ENCODE measurements at places on chromosomes 1 and 21. TPM values are rescaled to one million over a fixed set of nuclear protein-coding genes. Genes with fewer than 3 reads are reported as not detected.
A peak's percentile ranks its signal among the peaks of the same experiment; 100 is the strongest.

DNA sequence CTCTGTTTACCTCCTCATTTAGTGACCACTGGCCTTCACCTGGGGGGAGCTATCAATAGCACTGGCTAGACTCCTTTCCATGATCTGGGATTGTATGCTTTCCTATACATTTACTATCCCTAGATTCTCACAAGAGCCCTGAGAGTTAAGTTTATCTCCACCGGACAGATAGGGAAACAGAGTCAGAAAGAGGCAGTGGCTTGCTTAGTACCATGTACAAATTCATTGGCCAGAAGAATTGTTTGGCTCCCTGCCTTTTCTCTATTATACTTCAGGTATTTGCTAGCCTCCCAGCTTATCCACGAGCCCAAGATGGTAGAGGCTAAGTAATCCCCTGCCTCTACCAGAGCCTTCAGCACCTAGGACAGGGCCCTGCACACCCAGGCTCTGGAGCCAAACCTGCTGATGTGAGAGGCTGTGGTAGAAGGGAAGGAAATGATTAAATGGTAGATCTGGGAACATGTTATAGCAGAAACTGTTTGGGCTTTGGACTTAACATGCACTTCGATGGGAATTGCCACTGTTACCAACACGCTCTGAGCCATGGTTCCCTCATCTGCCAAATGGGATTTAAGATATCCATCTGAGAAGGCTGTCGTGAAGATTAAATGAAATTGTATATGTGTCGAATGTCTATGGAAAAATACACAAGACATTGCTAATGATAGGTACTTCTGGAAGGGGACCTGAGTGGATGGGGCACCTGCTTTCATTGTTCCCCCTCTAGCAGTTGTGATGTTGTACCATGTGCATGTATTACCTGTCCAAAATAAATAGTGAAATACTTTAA, 3.1 kb upstream of the BLACAT1 start:
- peak; percentile 83 for DNase-seq

GRCh38 chr1:178651742-178652141, 73.3 kb upstream of the RALGPS2 start:
- DNase-seq: no peak

Gene ARHGAP30
- 2.2 TPM for polyA plus RNA-seq

DNA sequence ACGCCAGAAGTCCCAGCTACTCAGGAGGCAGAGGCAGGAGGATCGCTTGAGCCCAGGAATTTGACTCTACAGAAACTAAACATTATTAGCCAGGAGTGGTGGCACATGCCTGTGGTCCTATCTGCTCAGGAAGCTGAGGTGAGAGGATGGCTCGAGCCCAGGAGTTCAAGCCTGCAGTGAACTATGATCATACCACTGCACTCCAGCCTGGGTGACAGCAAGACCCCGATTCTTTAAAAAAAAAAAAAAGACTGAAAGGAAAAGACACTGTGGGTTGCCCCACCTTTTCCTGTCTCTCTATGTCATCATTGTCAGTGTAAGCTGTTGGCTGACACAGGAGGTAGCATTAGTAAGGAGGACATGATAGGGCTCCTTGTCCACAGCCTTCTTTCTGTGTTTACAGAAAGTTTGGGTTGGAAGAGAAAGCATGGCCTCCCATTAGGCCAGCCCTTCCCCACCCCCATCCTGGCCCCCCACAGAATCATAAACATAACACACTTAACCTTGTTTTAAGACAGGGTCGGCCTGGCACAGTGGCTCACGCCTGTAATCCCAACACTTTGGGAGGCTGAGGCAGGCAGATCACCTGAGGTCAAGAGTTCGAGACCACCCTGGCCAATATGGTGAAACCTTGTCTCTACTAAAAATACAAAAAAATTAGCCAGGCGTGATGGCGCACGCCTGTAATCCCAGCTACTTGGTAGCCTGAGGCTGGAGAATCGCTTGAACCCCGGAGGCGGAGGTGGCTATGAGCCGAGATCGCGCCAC, 20.6 kb upstream of the RCAN3 start:
- DNase-seq: no peak

DNA sequence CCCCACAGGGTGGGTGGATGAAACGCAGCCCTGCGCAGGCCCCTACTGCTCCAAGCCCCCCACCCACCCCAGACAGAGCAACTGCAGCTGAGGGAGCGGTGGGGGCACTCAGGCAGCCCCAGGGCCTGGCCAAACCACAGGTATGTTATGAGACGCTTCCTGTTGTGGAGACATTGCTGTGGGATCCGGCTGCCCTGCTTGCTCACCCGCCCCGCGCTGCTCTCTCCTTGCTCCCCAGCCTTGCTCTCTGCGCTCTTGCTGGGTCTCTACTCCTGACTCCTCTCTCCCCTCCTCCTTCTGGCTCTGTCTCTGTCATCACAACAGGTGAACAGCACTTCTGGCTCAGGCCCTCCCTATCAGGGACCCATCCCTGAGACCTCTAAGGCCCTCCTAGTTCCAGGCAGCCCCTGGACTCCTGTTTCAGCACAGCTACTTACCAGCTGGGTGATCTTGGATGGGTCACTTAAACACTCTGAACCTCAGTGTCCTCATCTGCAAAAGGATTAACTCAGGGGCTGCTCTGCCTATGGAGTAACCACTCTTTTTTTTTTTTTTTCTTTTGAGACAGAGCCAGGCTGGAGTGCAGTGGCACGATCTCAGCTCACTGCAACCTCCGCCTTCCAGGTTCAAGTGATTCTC, 15.9 kb downstream of the COL8A2 start:
- no peak for DNase-seq

DNA sequence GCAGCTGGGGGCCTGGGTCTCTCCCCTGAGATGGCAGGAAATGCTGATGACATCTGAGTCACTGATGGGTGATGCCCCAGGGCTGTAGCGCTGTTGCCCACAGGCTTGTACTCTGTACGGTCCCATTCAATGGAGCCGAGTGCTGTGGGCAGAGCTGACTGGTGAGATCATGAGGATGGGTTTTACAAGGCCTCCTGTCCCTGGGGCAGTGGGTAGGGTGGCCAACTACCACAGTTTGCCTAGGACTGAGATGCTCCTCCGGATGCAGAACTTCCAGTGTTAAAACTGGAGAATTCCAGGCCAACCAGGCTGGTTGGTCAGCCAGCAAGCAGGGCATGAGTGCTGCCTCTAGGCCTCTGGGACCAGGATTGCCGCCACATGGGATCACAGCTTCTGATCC, 9.2 kb downstream of the PHLDA3 start:
- no peak for DNase-seq

DNA sequence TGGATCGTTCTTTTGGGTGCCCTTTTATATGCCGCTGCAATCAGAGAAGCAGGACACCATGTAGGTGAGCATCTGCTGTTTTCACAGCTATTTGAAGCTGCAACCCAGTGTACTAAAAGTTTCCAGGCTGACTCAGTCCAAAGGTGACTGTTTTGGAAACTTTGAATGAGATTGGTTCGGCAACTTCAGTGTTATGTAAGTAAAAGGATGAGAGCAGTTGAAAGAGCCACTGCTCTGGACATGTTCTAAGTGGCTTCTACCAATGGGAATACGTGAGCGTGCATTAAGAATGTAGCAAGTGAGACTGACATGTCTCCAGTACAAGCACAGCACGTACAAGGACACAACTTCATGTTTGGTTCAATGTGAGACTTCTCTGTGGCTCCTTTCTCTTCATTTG, 55.6 kb downstream of the DDR2 start:
- DNase-seq: no peak

DNA sequence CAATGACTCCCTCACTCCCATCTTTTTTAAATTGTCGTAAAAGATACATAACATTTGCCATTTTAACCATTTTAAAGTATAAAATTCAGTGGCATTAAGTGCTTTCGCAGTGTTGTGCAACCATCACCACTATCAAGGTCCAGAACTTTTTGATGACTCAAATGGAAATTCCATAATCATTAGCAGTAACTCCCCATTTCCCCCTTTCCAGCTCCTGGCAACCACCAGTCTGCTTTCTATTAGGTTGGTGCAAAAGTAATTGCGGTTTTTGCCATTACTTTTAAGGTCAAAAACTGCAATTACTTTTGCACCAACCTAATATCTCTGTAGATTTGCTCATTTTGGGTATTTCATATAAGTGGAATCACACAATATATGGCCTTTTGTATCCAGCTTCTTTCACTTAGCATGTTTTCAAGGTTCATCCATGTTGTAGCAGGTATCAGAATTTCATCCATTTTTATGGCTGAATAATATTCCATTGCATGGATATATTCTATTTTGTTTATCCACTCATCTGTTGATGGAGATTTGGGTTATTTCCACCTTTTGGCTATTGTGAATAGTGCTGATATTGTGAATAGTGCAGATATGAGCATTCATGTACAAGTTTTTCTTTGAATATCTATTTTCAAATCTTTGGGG, 159.7 kb downstream of the HIVEP3 start:
- no peak for DNase-seq

Gene KRTAP21-2
- polyA plus RNA-seq: not detected

- no peak for DNase-seq
These were observed 67.0 kb downstream of the ST3GAL3 start for GRCh38 chr1:43774359-43774758.

GRCh38 chr1:26768755-26769154, 19.0 kb upstream of the PIGV start:
- peak; percentile 30 for DNase-seq

- DNase-seq: no peak
These were observed 64.9 kb upstream of the GNG12 start for GRCh38 chr1:67898033-67898726.

- no peak for DNase-seq
These were observed 144.1 kb upstream of the HOOK1 start for GRCh38 chr1:59670662-59671061.

Gene NEXN
- 12.7 TPM for polyA plus RNA-seq

- DNase-seq: no peak
These were observed 81.4 kb downstream of the TGFBR3 start for GRCh38 chr1:91804546-91805023.

DNA sequence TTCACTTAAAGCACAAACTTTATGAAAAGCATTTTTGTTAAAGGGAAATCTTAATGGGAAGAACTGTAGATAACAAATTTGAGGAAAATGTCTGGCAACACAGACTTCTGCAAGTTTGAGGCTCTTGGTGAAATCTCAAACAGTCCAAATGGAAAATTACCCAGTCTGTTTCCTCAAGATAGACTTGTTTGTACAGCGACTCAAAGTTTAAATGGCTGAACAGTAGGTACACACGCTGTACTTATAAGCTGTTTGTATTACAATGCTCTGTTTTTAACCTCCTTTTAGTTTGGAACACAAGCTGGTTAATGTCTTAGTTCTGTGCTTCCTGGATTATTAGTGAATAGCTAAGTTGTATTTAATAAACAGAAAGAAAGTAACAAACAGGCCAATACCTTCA, 217.1 kb downstream of the NFIA start:
- no peak for DNase-seq

GRCh38 chr1:23452011-23452411, 27.5 kb upstream of the TCEA3 start:
- peak; percentile 44 for DNase-seq

Gene CASQ1
- 0.43 TPM for polyA plus RNA-seq

GRCh38 chr1:41537251-41537650, 52.8 kb upstream of the EDN2 start:
- DNase-seq: no peak

Gene NPPA
- polyA plus RNA-seq: 0.81 TPM

DNA sequence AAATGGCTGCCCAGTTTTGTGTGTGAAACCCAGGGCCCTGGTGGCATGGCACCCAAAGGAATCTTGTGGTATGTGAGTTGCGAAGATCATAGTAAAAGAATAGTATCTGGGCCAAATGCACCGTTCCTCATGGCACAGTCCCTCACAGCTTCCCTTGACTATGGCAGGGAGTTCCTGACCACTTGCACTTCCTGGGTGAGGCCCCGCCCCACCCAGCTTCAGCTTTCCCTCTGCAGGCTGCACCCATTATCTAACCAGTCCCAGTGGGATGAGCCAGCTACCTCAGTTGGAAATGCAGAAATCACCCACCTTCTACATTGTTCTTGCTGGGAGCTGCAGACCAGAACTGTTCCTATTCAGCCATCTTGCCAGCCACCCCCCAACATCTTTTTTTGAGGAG, 63.0 kb downstream of the SLC5A9 start:
- no peak for DNase-seq

- no peak for DNase-seq
These were observed 10.8 kb downstream of the TRIM45 start for GRCh38 chr1:117110774-117111173.

Gene OR2L8
- polyA plus RNA-seq: not detected

GRCh38 chr1:54220004-54220811, 20.2 kb downstream of the MRPL37 start:
- no peak for DNase-seq

GRCh38 chr1:179794669-179795068, 51.6 kb downstream of the FAM163A start:
- no peak for DNase-seq
